ENCODE measurements at places on chromosomes 1 and 21.

DNA sequence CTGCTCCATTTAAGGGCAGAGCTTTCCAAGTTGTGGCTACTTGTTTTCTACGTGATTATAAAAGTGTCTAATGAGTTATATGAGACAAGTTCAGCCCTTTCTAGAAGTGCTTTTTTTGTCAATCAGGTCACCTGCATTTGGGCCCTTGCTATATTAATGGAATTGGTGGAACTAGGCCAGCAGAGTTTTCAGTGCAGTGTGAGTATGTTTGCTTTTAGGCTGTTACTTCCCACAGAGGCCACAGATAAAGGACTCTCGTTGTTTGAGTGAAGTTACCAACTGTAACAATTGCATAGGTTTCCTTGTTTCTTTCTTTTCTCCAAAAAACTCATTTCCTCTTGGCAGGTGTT, 10.9 kb downstream of the SMAP2 start:
- no peak for DNase-seq

GRCh38 chr21:29939104-29939923, 482 bp downstream of the GRIK1 start:
- DNase-seq = no peak

- no peak for DNase-seq
Observed at GRCh38 chr1:1600861-1601563, 1.1 kb upstream of the FNDC10 start.

- no peak for DNase-seq
Observed at GRCh38 chr21:35753308-35753707, 307.0 kb downstream of the SETD4 start.

GRCh38 chr1:23638786-23639241, 52.8 kb upstream of the RPL11 start:
- no peak for DNase-seq
